BE2C (cell line): ENCODE measurements at places on chromosomes 11 and 22.

- DNase-seq: no peak
Measured at GRCh38 chr11:69074375-69075140, 25.8 kb downstream of the TPCN2 start.

GRCh38 chr22:49417833-49418232 lies 409.8 kb downstream of the BRD1 start:
- DNase-seq: no peak

DNA sequence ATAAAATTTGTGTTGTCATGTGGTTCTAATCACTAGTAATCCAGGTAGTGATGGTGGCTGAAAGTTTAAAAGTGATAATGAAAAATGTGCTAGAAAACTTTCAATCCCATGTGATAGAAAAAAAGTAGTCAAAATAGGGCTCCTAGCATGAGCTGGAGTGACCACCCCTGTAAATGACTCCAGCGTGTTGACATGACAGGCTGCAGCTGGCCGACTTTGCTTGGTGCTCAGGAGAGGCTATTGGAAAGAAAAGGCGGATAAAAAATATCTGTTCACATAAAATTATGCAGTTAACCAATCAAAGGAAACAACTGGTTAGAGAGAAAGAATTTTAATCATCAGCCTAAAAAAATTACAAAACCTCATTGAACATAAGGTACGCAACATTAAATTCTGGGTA lies 16.9 kb upstream of the MTCH2 start:
- no peak for DNase-seq

DNA sequence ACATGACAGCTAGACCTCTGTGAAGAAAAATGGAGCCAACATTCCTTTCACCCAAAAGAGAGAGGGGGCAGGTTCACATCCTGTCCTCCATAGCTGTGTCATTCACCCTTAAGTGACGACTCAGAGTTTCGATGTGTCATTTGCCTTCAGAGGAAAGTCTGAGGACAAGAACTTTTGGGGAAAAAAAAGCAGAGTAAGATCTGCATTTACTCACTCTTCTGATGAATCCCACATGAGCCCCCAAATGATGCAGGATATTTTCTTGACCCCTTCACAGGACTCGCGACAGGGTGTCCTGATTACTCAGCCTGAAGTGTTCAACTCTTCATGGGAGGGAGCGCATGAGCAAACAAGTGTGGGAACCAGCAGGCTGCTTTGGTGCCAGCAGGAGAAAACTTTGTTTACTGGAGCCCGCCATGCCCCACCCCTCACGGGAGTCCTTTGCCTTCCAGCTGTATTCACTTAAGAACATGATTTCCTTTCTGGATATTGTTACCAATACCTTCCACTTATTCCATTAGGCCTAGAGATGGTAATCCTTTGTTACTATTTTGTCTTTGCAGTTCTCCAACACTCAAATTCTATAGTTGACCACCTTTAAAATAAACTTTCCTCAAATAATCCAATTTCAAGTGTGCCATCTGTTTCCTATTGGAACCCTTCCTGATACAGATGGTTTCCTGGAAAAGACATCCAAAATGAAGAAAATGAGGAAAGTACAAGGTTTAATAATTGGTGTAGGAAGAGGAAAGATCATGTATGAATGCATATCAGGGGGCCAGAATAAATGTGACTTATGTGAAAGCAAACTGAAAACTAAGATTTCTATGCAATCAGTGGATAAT lies 729.8 kb downstream of the FAM181B start:
- no peak for DNase-seq

DNA sequence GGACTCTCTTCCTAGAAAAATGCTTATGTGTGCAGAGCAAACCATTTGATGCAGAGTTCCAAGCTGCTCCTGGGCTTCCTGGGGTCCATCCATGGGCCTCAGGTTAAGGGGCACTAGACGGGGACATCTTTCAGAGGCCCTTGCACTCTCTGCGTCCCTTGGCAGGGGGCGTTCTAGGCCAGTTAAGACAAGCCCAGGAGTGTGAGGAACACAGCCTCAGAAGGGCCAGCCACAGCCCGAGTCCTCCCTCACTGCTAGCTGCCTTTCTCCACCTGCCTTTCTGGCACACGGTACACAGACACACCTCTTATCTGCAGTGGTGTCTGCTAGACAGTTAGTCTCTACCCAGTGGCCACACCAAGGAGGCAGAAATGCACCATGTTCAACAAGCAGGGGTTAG lies 18.0 kb upstream of the BID start:
- no peak for DNase-seq

DNA sequence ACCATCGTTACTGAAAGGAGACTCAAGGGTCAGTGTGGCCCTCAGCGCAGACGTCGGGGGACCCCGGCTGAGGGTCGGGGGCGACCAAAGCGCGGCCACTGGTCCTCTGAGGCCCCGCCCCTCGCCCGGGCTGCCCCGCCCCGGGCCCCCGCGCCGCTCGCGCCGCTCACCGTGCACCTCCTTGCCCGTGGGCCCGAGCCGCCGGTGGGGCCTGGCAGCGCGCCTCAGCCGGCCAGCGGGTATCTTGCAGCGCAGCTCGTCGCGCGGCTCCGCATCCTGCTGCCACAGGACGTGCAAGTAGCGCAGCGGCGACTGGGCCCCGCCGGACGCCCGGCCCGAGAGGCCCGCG lies 419 bp downstream of the ANKRD54 start:
- DNase-seq: peak; percentile 63

DNA sequence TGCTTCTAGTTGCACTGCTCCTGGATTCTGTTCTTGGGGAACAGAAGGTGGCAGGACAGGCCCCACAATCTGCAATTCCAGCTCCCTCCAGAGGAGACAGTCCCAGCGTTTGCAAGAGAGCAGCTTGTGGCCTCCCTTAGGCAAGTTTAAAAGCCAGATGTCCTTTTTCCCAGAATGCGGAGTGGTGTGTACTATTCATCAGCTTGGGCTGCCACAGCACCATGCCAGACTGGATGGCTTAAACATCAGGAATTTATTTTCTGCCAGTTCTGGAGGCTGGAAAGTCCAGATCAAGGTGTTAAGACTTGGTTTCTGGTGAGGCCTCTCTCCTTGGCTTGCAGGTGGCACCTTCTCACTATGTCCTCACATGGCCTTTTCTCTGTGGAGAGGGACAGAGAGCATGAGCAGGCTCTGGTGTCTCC lies 11.7 kb downstream of the MIAT start:
- peak; percentile 78 for DNase-seq

GRCh38 chr11:82895437-82896091 lies 4.7 kb downstream of the PRCP start:
- DNase-seq: no peak

DNA sequence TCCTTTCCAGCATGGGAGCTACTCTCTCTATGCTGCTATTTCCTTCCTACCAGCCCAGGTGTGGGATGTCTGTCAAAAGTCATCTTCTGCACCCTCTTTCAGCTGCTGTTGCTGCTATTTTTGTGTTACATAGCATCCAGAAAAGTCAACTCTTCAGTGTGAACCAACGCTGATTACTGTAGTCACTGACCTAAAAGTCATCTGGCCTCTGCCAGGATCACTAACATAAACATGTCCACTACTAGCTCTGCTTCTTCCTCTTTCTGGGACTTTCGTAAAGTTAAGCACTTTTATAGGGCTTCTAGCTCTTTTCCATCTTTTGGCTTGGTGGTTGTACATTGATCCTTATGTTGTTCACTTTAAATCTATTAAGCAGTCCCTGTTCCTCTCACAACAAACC lies 90.2 kb upstream of the CARD18 start:
- no peak for DNase-seq

DNA sequence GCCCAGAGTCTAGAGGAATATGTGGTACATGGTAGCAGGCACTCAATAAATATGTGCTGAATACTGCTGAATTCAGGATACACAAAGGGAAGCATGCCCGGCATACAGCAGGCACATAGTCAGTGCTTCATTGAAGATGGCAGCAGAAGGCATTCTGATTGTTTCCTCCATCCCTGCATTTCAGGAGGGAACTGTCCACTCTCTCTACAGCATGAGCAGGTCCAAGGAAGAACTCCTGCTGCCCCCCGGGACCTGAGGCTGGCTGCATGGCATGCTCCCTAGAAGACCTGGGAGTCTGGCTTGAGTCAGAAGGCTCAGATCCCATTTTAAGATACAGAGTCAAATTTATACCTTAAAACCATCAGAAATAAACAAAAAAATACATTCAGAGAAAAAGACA lies 319.3 kb upstream of the NARS2 start:
- peak; percentile 23 for DNase-seq

DNA sequence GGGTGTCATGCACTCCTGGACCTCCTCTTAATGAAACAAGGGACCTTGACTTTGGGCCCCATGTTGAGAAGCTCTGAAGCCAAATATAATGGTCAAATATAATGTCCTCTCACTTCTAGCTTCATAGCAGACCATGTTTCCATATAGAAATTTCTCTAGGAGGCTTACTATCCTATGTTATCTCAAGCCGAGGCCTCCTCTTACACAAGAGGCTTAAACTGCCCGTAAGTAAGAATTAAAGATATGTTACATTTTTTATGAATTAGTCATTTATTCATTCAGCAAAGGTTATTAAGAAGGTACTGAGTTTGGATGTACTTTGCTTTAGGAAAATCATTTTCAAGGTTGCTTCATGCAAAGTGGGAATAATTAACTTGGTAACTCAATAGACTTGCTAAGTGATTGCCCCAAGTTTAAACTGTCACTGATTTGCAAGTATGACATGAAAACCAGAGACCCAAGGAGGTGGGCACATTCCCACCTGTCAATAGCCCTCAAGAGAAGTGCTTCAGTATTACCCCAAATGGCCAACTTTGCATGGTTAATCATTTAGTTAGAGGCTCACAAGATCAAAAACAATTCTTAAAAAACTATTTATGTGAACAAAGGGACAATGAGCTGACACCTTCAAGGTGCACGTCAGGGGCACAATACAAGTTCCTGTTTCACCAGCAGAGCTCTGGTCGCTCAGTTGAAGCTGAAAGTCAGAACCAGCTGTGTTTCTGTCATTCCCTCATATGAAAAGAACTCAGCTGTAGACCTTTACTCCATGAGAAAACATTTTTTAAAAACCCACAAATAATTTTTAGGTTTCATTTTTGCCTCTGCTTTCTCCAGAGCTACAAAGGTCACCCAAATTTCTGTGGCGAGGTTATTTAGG lies 20.9 kb downstream of the BDNF start:
- no peak for DNase-seq

- DNase-seq: no peak
Measured at GRCh38 chr11:92413757-92414513, 189.3 kb downstream of the FAT3 start.

GRCh38 chr11:92048415-92048814 lies 176.2 kb upstream of the FAT3 start:
- peak; percentile 55 for DNase-seq

DNA sequence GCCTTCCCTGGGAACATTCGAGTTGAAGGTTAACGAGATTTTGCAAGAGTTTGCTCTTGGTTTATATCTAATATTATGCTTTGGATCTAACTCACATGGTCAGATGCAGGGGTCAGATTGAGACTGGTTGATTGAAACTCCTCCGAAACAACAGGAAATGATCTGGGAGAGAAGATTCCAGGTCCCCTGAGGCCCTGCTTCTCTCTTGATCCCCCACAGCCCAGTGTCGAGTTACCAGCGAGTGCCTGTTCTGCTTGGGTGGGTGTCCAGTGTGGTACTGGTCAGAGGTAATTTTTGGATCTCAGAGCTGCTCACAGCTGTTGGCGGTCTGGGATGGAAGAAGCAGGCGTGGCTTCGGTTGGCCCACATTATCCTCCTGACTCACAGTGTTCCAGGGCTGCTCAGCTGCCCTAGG lies 9.2 kb downstream of the FBLN1 start:
- no peak for DNase-seq

- no peak for DNase-seq
Measured at GRCh38 chr11:115144914-115145313, 359.3 kb downstream of the CADM1 start.

DNA sequence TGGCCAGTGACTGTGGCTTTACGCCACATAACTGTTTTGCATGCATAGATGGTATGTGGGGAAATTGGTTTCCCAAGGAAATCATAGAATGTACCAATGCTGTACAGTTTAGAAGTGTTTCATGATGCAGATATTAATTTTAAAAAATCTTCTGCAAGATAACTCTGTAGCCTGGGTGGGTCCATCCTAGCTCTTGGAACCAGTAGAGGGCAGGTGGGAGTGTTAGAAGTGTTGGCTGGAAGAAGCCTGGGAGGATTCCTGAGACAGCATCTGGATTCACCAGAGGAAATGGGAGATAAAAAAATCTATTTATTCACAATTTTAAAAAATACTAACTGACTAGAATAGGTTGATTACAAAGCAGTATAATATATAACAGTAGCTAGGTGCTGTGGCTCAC lies 139.9 kb upstream of the GRIA4 start:
- no peak for DNase-seq

- DNase-seq: peak; percentile 37
Measured at GRCh38 chr11:27471589-27472397, 797 bp downstream of the LGR4 start.

- DNase-seq: no peak
Measured at GRCh38 chr11:32566517-32566916, 17.1 kb upstream of the EIF3M start.

GRCh38 chr22:47012589-47013370 lies 250.3 kb downstream of the TBC1D22A start:
- no peak for DNase-seq

DNA sequence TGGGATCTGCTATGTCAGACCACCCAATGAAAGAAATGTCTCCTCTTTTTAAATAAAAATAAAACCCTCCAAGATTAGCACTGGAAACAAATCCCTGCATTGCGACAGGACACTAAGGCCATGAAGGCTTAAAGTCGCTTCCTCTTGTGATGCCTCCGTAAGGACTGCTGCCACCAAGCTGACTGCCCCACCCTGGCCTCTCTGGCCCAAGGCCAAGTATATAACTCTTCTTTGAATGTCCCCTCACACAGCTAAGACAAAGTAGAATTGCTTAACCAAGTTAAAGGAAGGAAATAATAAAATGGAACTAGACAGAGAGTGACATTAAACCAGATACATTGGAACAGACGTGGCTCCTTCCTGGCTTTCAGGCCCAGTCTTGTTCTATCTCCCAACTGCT lies 7.5 kb upstream of the NRGN start:
- DNase-seq: no peak

DNA sequence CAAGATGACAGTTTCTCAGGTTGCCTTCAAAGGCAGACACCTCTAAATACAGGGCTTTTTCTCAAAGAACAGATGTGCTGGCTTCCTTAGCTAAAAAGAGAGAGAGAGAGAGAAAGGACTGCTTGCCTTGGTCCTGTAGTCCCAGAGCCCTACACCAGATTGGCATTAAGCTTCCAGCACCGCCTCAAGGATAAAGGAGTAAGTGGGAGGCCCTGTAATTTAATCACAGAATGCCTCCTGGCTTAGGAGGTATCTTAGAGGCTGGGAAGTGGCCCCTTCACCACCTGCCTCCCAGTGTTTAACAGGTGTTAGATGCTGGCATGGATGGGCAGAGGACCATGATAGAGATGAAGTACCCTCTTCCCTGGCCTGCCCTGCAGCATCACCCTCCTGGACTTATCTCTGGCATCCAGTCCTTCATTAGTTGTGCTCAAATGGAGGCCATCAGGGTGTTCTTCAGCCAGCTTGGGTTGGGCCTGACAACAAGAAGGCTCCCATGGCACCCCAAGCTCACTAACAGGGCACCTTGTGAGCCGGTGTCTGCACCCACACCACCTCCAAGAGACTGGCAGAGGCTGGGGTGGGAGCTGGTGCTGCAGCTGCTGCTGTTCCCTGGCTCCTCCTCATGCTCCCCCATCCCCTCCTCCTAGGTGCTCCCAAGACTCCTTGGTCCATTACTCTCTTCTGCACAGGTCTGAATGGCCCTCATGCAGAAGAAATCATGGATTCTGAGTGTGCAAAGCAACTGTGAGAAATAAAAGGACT lies 32.5 kb downstream of the ABCC8 start:
- DNase-seq: no peak
